ENCODE measurements at places on chromosomes 11 and 22.
A peak's percentile ranks its signal among the peaks of the same experiment; 100 is the strongest.

DNA sequence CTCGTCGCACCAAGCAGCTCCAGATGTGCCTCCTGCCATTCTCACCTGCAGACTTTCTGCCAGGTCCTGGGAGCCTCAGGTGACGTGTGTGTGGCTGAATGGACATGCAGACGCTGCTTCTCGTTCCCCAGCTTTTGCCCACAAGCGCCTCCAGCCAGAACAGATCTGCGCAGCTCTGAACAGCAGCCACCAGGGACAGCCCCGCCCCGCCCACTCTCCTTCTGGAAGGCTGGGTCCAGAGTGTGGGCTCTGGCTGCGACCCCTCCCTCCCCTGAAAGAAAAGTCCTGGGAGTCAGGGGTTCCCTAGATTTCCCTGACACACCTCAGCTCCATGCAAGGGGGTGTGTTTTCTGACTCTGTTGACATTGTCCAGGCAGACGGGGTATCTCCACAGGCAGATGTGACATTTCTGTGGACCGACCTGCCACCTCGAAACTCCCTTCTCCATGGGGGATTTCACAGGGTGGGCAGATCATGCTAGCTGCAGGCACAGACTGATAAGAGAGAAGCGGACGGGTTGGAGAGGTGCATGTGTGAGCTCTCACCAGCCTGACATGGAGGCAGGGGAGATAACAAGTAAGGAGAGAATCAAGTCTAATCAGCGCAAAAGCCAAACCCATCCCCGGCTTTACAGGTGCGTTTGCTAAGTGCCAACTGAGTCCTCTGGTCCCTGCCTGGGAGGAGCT lies 19.8 kb downstream of the SLCO2B1 start:
- no peak for DNase-seq

DNA sequence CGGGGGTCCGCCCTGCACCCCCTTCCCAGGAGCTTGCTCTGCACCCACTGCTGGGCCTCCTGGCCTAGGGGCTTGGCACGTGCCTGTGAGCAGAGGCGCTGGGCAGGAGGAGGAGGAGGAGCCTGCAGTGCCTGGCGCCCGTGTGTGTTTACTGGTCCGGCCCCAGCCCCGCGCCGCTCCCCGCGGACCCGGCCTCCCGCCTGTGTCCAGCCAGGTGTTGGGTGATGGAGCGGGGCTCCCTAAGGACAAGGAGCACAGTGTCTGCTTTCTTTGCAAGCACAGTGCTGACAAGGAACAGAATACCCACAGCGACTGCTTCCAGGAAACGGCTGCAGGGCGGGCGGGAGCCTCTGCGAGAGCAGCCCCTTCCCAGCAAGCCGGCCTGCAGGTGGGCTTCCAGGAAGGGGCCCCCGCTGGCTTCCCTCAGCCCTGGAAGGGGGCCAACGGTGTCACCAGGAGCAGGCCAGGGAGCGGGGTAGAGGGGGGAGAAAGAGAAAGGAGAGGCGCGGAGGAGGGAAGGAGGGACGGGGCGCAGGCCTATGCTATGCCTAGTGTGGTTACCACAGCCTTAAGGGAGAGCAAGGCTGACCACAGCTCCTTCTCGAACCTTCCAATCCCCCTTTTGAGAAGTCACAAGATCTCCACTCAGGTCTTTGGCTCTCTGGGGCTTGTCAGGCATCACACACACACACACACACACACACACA lies 6.6 kb downstream of the H19 start:
- DNase-seq = no peak

DNA sequence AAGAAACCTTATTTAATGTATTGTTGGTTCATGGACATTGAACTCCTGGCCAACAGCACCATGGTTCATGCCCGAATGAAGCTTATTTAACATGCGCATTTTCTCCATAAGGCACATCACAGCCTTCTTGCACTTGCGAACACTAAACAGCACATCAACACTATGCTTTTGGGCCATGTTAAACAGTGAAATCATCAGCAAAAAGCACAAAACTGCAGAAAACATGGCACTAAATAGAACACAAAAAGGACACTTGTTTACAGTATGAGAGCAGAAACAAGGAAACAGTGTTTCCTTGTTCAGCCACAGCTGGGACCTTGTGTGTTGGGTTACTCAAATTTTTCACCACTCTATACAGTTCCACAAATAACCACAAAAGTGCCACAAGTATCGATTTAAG lies 122.3 kb downstream of the MSANTD4 start:
- DNase-seq = no peak

- no peak for DNase-seq
Observed at GRCh38 chr11:76803811-76804600, 20.9 kb downstream of the TSKU start.

DNA sequence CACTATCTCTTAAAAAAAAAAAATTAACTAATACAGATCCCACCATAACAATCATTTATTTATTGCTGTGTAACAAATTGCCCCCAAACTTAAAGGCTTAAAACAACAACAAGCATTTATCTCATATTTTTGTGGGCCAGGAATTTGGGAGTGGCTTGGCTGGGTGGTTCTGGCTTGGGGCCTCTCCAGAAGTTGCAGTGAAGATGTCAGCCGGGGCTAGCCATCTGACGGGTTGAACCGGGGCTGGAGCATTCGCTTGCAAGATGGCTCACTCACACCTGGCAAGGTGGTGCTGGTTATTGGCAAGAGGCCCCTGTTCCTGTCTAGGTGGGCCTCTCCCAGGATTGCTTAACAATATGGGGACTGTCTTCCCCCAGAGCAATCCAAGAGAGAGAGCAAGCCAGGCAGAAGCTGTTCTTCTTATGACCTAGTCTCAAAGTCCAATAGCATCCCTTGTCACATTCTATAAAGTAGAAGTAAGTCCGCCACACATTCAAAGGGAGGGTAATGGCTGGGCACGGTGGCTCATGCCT lies 29.5 kb downstream of the ACO2 start:
- no peak for DNase-seq

- no peak for DNase-seq
Observed at GRCh38 chr11:13055200-13055599, 46.1 kb downstream of the RASSF10 start.

- DNase-seq = no peak
Observed at GRCh38 chr11:124762105-124762623, at the start of gene ESAM. Gene ESAM, minus strand, starts transcription at chr11:124762290. Its CDS starts 136 bp downstream, at chr11:124762154.

- DNase-seq = peak; percentile 6
Observed at GRCh38 chr11:28107191-28107749, 686 bp downstream of the KIF18A start.

GRCh38 chr22:21734540-21735199 lies 924 bp downstream of the YPEL1 start:
- DNase-seq = no peak

- no peak for DNase-seq
Observed at GRCh38 chr11:120805960-120806555, 217.8 kb upstream of the TBCEL start.

GRCh38 chr11:113626736-113627135 lies 79.4 kb downstream of the TMPRSS5 start:
- no peak for DNase-seq

- DNase-seq = no peak
Observed at GRCh38 chr11:128476729-128477128, 110.6 kb downstream of the ETS1 start.

DNA sequence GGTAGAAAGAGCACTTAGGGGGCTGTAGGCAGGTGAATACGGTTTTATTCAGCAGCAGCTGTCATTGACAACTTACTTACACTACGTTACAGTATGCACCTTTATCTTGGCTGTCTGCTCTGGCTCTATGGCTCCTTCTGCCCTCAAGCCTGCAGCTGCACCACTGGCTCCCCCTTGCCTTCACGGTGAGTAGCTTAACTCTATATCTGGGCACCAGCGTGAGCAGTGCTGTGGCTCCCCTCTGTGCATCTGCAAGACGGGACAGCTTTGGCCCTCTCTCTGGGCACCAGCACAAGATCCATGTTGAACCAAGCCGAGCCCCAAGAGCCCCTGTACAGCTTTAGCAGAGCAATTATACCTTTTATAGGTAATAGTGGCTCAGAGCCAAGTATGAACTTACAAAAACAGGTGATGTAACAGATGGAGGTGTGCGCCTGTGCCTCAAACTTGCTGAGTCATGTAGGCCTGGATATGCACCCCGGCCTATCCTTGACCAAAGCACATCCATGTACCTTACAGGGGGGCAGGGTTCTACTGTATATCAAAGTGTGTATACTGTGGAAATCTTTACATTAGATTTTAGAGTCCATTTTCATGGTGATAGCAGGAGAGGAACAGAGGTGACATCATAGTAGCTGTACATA lies 96.9 kb upstream of the CTSC start:
- DNase-seq = peak; percentile 31

GRCh38 chr22:20239676-20240446 lies 28.3 kb downstream of the RTN4R start:
- DNase-seq = no peak

- DNase-seq = no peak
Observed at GRCh38 chr22:39360242-39360641, 10.5 kb downstream of the SYNGR1 start.

DNA sequence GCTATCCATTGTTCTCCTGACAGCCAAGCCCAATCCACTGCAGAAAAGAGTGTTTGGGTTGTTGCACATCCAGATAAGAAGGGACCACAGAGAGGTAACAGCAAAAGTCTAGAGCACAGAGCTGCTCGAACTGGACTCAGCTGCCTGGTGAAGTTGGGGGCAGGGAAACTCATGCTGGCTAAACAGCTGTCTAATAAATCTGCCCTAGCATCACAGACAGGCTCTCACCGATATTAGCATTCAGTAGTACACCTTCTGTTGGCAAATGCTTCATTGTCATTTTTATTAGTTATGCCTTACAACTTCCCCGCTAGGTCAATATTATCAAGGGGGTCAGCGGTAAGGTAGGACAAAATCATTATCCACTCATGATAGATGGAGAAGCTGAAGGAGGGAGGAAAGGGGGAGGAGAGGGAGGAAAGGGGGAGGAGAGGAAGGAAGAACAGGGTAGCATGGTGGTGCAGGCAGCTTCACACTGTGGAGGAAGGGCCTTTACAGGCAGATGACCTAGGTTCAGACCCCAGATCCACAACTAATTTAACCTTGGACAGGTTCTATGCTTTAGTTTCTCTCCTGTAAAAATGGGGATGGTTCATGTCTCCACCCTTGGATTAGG lies 102.7 kb downstream of the LARGE1 start:
- DNase-seq = no peak

DNA sequence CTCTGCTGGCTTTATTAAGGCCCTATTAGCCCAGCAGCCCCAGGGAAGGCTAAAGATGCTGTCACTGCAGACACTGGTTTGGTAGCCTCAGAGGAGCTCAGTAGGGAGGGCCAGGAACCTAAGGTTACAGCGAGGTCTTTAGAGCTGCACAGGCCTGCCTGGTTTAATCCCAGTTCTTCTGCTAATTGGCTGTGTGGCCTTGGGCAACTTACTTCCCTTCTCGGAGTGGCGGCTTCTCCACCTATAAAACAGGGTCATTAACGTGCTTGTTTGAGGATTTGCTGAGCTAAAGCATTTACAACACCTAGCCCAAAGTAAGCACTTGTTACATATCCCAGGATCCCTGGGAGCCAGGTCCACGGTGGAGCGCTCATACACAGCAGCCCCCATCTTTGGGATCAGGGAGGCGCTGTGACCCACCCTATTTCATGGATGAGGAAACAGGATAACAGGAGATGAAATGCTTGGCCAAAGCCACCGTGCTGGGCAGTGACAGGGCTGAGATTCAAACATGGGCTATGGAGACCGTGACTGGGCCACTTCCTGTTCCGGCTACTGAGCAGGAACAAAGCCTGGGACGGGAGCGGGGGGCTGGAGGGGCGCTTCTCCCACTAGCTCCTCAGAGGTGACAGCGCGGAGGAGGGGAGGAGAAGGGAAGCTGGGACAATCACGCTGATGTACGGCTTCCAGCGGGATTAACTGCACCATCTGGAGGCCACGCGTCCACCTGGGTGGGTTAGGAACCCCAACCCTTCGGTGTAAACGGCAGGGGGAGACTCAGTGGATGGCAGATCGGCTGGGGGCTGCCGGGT lies 61.5 kb downstream of the IGLL1 start:
- no peak for DNase-seq

GRCh38 chr11:6705905-6706535 lies 22.9 kb upstream of the MRPL17 start:
- DNase-seq = peak; percentile 21

DNA sequence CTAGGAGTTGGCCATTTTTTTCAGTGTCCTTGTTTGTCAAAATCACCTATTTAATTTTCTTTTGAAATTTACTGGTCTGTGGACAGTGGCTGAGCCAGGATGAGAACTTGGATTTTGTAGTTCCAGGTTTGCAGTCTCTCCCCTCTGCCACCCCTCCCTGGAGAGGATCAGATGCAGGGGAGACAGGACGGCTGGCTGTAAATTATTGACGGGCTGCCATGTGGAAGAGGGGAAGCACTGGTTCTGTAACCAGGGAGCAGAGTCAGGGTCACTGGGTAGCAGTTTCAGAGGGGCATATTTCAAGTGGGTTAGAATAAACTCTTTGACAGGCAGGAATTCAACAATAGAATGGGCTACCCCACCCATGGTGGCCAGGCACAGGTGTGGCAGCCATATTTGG lies 20.6 kb upstream of the YWHAH start:
- DNase-seq = no peak

DNA sequence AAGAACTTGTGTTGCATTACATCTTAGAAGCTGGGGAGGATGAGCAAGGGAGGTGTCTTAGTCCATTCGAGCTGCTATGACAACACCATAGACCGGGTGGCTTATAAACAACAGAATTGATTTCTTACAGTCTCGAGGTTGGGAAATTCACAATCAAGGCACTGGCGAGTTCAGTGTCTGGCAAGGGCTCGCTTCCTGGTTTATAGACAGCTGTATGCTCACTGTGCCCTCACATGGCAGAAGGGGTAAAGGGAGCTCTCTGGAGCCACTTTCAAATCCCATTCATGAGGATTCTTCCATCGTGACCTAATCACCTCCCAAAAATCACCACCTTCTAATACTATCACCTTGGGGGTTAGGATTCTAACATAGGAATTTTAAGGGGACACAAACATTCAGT lies 150.0 kb upstream of the NECTIN1 start:
- DNase-seq = no peak

DNA sequence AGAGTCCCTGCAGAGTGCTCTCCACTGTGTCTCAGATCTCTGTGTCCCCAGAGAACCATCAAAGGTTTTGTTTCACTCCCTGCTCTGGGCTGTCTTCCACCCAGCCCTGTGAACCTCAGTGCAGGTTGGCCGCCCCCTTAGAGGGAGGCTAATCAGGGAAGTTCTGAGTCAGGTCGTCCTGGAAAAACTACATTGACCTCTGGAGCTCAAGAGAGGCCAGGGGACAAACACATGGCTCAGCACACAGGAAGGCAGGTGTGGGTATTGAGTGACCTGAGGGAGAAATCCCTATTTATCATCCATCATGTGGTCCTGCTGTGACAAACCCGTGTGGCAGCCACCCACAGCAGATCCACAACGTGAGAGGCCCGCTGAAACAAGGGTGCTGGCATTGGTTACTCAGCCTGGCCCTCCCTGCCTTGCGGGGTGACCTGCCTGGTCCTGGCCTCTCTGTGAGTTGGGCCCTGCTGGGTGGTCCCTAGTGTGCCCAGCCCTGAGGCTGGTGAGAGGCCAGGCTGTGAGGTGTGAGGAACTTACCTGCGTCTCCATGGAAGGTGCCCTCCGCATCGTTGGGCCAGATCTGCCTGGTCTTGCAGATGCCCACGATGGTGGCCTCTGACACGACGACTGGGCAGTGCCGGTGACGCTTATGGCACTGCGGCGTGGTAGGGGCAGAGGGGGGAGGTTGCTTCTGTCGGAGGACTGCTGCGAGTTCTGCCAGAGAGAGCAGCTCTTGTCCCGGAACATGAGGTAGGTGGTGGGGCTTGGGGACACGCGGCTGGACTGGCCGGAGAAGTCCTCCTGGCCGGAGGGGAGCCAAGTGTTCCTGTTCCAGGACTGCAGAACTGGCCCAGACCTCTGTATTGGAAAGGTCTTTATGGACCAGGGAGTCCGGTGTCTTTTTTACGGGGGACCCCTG lies 669 bp upstream of the BCR start:
- DNase-seq = no peak
